ENCODE measurements at places on chromosomes 13 and 19.

- DNase-seq: no peak
Measured at GRCh38 chr13:74062933-74063332, 71.3 kb downstream of the KLF12 start.

DNA sequence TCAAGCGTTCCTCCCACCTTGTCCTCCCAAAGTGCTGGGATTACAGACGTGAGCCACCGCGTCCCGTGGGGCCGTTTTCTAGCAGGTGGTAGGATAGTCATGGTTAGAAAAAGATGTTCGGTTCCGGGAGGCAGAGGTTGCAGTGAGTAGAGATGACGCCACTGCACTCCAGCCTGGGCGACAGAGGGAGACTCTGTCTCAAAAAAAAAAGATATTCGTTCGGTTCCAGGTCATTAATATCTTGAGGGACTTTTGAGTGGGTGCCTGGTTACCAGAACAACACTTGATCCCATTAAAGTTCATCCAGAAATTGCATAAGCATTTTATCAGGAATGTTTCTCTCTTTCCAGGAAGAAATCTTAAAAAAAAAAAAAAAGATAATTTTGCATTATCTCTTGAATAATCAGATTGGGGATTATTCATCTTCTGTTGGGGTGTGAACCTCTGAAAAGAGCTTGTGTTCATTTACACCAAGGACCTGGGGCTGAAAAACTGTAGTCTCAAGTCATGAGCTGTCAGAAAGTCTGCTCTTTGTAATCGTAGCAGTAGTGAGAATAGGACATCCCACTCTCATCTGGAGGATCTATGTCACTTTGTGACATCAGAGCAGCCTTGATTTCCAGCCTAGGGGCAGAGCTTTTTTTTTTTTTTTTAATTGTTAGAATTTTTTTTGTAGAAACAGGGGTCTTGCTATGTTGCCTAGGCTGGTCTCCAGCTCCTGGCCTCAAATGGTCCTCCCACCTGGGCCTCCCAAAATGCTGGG lies 1.0 kb upstream of the ETHE1 start:
- DNase-seq: peak; percentile 76

- no peak for DNase-seq
Measured at GRCh38 chr19:15337202-15337601, 4.9 kb upstream of the BRD4 start.

GRCh38 chr13:65417953-65418352 lies 1812.2 kb downstream of the PCDH9 start:
- DNase-seq: no peak

DNA sequence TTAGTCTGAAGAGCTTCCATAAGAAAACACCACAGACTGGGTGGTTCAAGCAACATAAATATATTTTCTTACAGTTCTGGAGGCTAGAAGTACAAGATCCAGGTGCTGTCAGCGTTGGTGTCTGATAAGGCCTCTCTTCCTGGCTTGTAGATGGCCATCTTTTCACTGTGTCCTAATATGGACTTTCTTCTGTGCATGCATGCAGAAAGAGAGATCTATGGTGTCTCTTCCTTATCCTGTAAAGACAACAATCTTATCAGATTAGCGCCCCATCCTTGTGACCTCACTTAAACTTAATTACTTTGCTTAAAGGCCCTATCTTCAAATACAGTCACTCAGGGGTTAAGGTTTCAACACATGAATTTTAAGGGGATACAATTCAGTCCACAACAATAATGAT lies 14.1 kb upstream of the NDFIP2 start:
- no peak for DNase-seq

- DNase-seq: peak; percentile 55
Measured at GRCh38 chr13:86986448-86986847, 684.7 kb upstream of the SLITRK5 start.

DNA sequence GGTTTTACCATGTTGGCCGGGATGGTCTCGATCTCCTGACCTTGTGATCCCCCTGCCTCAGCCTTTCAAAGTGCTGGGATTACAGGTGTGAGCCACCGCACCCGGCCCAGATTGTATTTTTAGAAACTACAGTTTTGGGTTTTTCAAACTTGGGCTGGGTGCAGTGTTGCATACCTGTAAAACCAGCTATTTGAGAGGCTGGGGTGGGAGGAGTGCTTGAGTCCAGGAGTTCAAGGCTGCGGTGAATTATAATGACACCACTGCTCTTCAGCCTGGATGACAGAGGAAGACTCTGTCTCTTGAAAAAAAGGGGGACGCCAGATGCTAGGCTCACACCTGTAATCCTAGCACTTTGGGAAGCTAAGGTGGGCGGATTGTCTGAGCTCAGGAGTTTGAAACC lies 4.2 kb downstream of the CHAF1A start:
- DNase-seq: no peak

GRCh38 chr13:97502181-97502580 lies 68.2 kb downstream of the RAP2A start:
- no peak for DNase-seq

DNA sequence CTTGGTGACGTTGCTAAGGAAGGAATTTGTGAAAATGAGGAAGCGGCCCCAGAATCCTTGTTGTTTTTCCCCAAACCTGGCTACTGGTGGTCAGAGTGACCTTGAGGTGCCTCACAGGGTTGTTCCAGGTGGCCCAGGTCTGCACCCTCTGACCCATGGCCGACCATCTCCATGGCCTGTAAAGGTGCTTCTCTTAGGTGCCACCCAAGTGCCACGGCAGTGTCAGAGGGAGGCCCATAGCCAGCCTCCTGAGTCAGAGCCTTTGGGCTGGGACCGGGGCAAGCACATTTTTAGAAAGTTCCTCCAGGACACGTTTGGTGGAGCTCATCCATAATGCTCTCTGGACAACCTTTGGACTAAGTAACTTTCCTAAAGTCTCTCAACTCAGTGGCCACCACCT lies 83.9 kb upstream of the IRS2 start:
- no peak for DNase-seq

DNA sequence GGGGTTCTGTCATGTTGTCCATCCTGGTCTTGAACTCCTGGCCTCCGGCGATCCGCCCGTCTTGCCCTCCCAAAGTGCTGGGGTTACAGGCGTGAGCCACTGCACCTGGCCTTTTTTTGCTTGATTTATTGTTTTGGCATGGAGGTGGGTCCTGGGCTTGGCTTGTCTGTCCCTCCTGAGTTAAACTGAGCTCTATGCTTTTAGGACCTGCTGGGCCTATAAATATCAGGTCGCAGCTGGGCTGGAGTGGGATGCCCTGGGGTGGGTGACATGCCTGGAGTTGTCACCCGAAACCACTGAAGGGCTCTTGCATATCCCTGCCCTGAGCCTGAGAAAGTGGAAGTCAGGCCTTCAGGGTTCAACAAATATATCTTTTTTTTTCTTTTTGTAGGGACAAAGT lies 5.5 kb downstream of the ARRDC5 start:
- no peak for DNase-seq

DNA sequence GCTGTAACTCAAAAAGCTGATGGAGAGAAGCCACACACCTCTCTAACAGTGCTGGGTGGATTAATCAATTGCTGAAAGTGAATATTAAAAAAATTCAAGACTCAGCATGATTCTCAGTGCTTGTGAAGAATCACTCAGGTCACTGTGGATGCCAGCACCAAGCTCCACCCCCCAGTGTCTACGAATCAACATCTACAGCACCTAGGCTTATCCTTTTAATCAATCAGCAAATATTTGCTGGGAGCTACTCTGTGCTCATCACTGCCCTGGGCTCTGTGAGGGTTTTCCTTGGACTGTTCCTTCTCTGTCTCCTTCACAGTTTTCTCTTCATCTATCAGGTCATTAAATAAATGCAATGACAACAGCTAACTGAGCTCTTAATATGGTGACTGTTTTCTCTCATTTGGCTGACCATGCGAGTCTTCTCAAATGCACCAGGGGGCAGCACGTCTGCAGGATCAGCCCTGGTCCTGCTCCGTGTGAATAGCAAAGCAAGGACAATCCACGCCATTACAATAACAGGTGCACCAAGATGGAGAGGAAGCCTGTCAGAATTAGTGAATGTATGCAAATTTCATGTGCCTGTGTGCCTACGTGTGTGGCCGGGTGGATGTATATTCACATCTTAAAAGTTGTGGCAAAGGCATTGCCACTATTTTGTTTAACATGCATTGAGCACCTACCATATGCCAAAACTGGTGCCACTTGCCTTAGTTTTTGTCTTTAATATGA lies 14.6 kb upstream of the C13orf42 start:
- DNase-seq: peak; percentile 50

GRCh38 chr13:66427458-66427861 lies 802.7 kb downstream of the PCDH9 start:
- DNase-seq: no peak

DNA sequence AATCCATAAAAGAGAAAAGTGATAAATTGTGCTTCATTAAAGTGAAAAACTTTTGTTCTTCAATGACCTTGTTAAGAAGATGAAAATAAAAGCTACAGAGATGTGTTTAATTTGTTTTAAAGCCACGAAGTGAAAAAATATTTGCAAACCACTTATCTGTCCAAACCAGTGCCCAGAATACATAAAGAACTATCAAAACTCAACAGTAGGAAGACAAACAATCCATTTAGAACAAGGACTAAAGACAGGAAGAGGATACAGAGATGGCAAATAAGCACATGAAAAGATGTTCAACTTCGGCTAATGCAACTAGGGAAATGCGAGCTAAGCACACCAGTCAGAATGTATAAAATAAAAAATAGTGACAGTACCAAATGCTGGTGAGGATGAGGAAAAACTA lies 15.0 kb downstream of the GJB6 start:
- DNase-seq: peak; percentile 39

GRCh38 chr13:25927363-25927762 lies 124.5 kb downstream of the SHISA2 start:
- DNase-seq: peak; percentile 1

GRCh38 chr19:15194938-15195337 lies 5.9 kb downstream of the NOTCH3 start:
- no peak for DNase-seq

DNA sequence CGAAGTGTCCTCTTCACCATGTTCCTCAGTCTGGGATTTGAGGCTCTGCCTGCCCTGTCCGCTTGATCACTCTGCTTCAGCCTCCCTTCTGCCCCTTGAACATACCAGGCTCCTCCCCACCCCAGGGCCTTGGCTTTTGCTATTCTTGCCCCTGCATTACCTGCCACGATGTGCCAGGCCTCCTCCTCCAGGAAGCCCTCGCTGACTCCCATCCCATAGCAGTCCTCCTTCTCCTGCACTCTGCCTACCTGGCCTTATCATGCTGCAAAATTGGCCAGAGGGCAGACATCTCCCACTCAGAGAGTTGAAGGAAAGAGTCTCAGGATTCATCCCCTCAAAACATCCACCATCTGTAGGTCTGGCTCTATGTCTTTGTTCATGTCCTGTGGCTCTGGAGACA lies 2.2 kb downstream of the YJEFN3 start:
- DNase-seq: no peak

- DNase-seq: no peak
Measured at GRCh38 chr19:47506459-47506858, 8.4 kb downstream of the NAPA start.

DNA sequence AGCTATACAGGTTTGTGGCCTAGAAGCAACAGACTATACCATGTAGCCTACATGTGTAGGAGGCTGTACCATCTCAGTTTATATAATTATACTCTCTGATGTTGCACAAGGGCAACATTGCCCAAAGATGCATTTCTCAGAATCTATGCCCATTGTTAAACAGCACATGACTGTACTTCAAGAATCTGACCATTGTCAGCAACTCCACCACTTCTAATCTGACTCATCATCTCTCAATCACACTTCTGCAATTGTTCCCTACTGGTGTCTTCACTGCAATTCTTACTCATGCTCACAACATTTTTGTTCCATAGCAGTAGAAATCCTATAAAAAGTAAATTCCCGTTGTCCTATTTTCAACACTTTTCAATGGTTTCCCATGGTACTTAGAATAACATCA lies 63.9 kb upstream of the ATXN8OS start:
- no peak for DNase-seq

GRCh38 chr13:104466016-104466415 lies 1399.8 kb upstream of the SLC10A2 start:
- DNase-seq: no peak

DNA sequence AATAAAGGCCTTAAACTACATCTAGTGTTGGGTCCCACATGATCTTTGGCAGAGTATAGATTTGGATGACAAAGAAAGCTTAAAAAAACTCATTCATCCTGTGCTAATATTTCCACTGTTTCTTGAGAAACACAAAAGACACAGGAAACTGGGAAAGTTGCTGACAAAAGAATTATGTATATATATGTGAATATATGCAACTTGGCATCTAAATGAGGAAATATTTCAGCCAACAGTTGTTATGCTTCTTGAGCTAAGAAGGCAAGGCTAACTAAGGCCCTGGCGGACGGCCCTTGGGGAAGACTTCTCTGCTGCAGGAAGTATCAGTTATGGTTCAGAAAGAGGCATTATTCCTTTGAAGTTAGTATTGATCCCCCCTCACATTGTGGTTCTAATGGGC lies 491.8 kb downstream of the DIAPH3 start:
- no peak for DNase-seq

- no peak for DNase-seq
Measured at GRCh38 chr13:79090552-79091124, 315.4 kb downstream of the RBM26 start.

DNA sequence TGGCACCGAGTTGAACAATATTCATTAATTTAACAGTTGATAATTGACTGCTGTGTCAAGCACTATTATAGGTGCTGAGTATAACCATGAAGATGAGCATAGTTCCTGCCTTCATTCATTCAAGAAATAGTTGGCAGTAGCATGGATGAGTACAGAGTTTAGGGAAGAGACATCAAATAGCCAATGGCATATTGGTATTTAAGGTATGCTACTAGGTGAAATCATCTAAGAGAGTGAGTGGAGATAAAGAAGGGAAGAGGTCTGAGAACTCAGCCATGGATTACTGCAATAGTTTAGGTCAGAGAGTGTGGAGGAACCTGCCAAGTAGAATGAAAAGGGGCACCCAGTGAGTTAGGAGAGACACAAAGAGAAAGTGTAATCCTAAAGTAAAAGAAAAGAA lies 4.9 kb upstream of the HTR2A start:
- DNase-seq: no peak

DNA sequence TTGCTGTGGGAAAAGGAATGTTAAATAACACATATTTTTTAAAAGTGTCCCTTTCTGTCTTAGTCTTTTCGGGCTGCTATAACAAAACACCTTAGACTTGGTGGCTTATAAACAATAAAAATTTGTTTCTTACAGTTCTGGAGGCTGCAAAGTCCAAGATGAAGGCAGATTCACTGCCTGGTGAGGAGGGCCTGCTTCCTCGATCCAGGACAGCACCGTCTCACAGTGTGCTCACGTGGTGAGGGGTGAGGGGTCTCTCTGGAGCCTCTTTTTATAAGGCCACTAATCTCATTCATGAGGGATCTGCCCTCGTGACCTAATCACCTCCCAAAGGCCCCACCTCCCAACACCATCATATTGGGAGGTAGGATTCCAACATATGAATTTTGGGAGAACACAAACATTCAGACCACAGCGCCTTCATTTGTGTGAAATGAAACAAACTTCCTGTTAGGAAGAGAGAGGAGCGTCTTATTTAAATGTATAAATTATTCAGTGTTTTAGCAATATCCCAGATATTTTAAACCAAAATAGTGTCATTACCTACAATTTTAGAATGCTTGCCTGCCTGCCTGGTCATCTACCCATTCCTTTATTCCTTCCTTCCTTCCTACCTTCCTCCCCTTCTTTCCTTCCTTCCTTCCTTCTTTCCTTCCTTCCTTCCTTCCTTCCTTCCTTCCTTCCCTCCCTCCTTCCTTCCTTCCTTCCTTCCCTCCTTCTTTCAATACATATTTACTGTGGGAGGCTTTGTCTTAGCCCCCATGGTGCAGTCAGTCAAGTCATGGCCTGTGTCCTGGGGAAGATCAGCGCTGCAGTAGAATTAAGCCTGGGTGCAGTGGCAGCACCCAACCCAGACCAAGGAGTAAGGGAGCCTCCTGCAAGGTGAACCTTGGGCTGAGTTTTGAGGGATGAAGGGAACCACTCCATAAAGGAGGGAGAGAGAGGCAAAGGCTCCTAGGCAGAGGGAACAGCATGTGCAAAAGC lies 84.2 kb downstream of the TEX26 start:
- no peak for DNase-seq

Measured in NCI-H345 (cell line).